ENCODE measurements at places on chromosomes 1 and 21.
A peak's percentile ranks its signal among the peaks of the same experiment; 100 is the strongest.

DNA sequence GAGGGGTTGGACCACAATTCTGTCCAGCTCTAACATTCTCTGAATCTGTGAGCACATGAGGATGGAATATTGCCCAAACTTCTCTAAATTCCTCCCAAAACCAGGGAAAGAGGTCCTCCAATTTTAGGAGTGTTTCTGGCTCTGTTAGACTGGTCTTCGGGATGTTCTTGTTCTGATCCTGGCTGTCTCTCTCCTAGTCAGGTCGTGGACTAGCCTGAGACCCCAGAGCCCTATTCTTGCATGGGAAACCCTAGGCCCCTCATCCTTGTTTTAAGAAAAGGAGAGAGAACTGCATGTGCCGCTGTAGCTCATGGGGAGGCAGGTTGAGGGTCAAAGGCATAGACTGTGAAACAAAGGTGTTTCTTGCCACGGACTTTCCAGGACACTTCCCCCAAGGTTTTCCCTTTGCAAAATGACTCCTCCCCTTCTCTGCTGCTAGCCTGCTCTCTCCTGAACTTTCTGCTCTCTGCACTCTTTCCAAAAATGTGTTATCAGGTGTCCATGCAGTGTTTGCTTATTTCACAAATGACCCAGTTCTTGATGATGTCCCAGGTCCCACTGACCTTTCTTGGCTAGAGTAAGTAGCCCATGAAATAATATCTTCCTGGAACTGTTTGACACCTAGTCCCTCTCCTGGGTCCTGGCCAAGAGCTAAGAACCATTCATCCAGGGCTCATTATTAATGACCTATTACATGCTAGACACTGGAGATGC lies 29.3 kb upstream of the RD3 start:
- no peak for DNase-seq

- DNase-seq, result no peak
These were observed 34.7 kb downstream of the PLPPR5 start for GRCh38 chr1:98969798-98970490.

GRCh38 chr1:205748403-205749233 lies 1.4 kb downstream of the NUCKS1 start:
- DNase-seq, result peak; percentile 31

- no peak for DNase-seq
These were observed 10.2 kb downstream of the SPRR2G start for GRCh38 chr1:153140484-153140883.

DNA sequence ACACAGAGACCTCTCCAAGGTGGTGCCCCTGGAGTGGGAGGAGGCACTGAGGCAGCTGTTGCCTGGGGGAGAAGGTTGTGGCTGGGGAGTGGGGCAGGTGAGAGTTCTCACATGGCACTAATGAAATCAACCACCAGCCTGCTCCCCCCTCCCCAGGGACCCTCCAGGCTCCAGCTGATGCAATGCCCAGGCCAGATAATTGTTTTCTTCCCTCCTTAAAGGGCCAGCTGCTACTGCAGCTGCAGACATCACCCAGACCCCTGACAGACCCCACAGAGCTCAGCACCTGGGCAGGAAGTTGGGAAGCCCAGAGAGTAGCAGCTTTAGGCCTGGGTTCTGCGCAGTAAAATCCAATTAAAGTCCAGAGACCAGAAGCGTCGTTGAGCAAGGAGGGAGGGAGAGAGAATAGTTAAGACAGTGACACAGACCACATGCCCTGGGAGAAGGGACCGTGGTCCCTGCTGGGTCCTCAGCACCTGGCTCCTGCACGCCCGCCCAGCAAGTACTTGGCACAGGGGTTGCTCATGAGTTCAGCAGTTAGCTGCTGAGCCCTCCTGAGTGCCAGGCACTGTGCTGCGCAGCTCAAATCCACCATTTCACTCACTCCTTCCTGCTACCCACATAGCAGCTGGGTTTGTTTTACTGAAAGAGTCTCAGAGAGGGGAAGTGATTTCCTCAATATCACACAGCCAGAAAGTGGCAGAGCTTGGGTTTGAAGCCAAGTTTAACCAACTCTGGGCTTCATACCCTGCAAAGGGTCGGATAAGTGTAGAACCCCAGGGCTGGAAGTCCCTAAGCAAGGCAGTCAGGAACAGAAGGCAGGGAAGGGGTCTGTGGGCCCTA lies 1.9 kb downstream of the RIMS3 start:
- no peak for DNase-seq

GRCh38 chr1:39643705-39644104 lies 4.3 kb upstream of the HEYL start:
- no peak for DNase-seq

GRCh38 chr1:203296460-203297073 lies 8.8 kb upstream of the BTG2 start:
- DNase-seq, result no peak

GRCh38 chr1:21220815-21221214 lies 44.1 kb upstream of the EIF4G3 start:
- DNase-seq, result no peak

DNA sequence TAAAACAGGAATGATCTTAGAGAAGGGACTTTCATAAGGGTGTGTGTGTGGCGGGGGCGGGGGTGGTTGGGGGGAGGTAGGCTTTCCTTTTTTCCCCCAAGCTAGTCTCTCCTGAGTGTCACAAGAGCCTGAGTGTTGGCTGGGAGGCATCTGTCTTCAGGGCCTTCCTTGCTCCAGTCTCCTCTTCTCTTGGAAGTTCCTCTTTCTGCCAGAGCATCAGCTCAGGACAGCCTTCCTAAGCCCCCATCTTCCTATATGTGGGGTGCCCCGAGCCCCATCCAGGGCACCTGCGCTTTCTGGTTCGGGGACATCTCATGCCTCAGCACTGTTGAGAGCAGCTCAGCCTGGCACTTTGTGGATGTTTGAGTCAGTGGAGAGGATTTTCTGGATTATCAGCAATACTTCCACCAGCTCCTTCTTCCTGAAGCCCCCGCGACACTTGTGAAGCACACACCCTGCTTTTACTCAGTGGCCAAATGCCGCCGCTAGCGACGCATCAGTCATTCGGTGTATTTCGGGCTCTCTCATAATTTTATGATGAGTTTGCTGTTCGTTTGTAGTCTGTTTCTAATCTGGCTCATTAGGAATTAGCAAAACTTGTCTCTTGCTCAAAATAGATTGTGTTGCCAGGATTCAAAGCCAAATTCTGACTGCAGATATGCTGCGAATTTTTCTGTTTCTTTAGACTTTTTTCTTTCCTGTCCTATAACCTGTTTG lies 61.7 kb downstream of the GALNT2 start:
- no peak for DNase-seq

- DNase-seq, result no peak
These were observed 121.2 kb downstream of the SLC45A1 start for GRCh38 chr1:8439015-8439702.

- no peak for DNase-seq
These were observed 60.7 kb downstream of the FAAP20 start for GRCh38 chr1:2133879-2134215.

DNA sequence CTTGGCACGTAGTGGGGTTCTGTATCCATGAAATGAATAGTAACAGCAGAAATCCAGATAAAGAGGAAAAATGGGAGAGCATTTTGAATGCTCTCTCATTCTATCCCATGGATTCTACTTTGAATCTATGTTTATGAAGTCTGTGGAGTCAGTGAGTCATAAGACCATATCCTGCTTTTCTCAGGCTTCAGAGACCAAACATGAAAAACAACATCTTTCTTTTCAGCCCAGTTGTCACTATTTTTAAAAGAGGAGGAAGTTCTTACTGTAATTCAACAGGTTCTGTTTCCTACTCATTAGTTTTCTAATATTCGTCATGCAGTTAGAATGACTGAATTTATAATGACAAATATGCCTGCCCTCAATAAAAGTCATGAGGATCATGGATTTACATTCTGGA lies 39.4 kb upstream of the CD55 start:
- peak; percentile 65 for DNase-seq

DNA sequence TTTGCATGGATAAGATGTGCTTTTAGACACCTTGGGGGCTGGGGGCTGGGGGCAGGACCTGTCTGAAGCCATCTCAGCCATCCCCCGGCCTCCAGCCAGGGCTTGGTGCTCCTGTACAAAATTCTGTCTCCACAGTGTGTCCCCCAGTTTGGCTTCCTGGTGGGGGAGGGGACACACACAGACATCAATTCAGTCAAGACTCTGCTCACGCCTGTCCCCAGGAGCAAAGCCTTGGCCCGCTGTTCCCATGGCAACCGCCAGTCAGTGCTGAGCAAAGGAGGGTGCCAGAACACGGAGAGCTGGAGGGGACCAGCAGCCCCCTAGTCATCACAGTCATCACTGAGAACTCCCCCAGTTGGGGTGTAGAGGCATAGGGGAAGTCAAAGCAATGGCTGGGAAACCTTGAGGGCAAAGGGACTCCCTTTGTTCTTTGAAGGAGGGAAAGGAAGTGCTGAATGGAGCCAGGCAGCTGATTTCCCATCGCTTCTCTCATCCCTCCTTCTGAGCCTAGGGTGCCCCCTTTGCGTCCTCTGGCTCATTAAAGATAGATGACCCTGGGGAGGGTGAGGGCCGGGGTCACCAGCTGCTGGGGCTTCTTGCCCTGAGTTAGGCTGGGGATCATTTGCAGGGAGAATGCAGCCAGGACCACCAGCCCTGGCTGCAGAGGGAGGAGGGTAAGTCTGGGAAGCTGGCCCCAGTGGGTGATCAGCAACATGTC lies 134.9 kb upstream of the IPO9 start:
- DNase-seq, result no peak

GRCh38 chr1:8604041-8604945 lies 213.1 kb downstream of the RERE start:
- DNase-seq, result no peak

DNA sequence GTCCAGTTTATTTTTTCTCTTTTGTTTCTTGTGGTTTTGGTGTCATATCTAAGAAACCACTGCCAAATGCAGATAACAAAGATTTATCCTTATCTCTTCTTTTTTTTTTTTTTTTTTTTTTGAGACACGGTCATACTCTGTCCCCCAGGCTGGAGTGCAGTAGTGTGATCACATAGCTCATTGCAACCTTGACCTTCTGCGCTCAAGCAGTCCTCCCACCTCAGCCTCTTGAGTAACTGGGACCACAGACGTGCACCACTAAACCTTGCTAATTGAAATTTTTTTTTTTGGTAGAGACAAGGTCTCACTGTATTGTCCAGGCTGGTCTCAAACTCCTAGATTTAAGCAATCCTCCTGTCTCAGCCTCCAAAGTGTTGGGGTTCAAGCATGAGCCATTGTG lies 8.9 kb downstream of the SLC66A1 start:
- DNase-seq, result no peak

- peak; percentile 98 for DNase-seq
These were observed 24.4 kb downstream of the SNAP47 start for GRCh38 chr1:227759341-227760300.

GRCh38 chr1:230117694-230118093 lies 50.7 kb downstream of the GALNT2 start:
- no peak for DNase-seq
